Activated CD4-positive, alpha-beta T cell treated with anti-CD3 and anti-CD28 coated beads, Interleukin-2, amount 50 U/mL, for 24 hours (primary cell): ENCODE measurements at places on chromosomes 12 and 14.

DNA sequence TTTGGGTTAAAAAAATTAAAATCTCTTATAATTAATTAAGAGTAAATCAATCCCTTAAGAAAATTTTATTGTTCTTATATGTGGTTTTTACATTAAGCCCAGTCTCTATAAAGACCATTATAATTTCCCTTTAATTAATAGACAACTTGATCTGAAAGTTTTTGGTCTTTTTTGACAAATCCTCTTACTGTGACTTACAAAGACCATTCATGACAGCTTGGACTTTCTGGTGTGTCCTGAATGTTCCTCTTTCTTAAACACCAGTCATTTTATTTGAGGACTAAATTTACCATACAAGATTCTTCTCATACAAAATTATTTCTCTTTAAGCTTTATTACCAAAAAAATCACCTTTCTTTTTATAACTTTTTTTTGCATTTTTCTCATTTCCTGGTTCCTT lies 368.3 kb downstream of the ADGRD1 start:
- DNase-seq = no peak

GRCh38 chr12:99343960-99344359 lies 303.6 kb upstream of the GARIN6 start:
- DNase-seq = no peak

- DNase-seq = no peak
Observed at GRCh38 chr12:12648951-12649650, 37.4 kb downstream of the CREBL2 start.

DNA sequence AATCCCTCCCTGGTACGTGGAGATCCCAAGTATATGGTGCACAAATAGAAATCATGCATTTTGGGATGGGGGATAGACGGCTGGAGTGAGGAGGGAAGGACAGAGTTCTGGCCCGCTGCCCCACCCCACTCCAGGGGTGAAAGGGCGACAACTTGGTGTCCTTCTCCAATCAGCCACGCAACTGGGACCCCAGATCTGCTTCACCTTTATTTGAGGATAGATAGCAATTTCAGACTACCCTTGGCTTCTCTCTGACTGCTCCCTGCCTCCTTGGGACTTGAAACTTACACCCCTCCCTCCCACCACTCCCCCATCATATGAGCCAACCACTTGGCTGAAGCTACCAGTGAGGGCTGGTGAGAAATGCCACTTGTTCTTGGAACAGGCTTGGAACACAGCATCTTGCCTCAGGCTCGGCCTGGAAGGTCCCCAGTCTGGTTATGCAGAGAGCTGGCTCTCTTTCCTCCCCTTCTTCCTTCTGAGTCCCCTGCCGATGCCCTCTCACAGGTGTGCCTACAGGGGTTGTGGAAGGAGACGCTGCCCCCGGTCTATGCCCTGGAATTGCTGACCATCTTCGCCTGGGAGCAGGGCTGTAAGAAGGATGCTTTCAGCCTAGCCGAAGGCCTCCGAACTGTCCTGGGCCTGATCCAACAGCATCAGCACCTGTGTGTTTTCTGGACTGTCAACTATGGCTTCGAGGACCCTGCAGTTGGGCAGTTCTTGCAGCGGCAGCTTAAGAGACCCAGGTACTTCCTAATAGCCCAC lies 8.1 kb downstream of the OAS3 start:
- no peak for DNase-seq

DNA sequence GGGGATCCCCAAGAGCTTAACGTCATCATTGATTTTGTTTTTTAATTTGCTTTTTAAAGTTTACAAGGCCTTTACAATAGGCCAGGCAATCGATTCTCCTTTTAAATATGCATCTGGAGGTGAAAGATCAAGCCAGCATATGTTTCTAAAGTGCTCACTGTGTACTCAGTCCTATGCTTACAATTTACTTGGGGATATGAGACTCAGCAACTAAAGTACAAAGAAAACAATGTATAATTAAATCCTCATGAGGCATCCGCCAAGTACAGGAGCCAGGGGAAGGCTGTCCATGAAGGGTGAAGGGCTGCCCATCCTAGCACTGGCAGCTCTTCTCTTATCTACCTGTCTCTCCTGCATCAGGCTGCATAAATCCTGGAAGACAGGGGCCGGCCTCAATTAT lies 11.8 kb downstream of the CCDC92 start:
- no peak for DNase-seq

DNA sequence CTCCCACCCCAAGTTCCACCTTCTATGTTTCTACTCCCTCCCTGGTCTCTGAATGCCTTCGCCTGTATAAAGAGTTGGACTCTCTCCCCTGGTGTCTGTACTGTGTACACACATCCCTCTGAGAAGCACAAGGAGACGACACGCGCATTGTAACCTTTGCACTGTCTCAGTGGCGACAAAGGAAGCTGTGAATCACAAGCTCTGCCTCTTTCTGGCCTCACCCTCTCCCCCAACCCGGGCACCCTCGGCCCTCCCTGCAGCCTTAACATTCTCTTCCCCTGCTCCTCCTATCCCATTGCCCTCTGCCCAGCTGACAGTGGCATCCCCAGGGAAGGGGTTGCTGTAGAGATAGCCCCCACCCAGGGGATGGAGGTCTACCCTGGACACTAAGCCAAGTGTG lies 2.5 kb upstream of the SMARCD1 start:
- no peak for DNase-seq

GRCh38 chr12:6817098-6817497 lies 4.5 kb upstream of the GPR162 start:
- DNase-seq = no peak

- DNase-seq = no peak
Observed at GRCh38 chr12:70652451-70652850, 15.2 kb upstream of the PTPRB start.

GRCh38 chr14:91256661-91257060 lies 12.2 kb upstream of the GPR68 start:
- no peak for DNase-seq

DNA sequence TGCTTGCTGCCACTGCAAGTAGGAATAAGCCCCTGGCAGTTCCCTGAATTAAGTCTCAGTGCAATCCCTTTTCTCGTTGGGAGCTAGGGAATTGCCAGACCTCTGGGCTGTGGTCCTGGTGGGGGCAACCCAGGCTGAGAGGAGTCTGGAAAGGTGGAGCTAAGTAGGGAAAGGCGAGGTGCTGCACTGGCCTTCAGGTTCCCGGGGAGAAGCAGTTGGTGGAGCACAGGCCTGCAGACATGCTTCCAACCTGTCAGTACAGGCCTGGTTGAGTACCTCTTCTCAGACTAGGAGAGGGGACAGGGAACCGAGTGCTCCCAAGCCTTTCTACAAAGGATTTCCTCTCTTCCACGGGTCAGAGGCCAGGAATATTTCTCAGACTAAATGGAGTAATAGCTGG lies 1.5 kb downstream of the NRIP2 start:
- DNase-seq = no peak

- DNase-seq = no peak
Observed at GRCh38 chr14:94677747-94678146, 65.6 kb downstream of the SERPINA3 start.

DNA sequence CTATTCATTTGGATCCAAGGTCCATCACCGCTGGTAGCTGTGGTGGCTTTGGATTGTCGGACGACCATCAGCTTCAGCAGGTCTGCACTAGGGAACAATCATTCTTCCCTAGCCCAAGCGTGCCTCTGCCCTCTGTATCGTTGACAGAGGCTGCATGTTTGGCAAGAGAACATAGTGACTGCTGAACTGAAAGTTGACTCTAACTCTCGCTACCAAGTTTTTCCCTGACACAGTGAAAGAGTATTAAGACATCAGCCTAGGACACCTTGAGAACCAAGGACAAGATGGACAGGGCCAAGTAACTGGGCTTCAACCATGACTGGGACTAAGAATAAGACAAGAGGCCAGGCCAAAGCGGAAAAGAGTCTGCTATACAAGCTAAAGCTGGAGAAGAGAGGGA lies 26.3 kb downstream of the TSHR start:
- DNase-seq = no peak

DNA sequence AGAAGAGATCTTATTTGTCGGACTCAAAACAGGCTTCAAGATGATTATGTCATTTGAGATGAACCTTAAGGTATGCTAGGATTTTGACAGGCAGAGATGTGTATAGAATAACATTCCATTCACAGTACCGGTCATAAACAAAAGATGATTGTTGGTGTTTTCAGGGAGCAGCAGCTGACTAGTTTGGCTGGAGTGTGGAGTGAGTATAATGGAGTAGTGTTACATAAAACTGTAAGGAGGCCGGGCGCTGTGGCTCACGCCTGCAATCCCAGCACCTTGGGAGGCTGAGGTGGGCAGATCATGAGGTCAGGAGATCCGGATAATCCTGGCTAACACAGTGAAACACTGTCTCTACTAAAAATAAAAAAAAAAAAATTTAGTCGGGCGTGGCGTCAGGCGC lies 23.9 kb downstream of the SERPINA10 start:
- no peak for DNase-seq

DNA sequence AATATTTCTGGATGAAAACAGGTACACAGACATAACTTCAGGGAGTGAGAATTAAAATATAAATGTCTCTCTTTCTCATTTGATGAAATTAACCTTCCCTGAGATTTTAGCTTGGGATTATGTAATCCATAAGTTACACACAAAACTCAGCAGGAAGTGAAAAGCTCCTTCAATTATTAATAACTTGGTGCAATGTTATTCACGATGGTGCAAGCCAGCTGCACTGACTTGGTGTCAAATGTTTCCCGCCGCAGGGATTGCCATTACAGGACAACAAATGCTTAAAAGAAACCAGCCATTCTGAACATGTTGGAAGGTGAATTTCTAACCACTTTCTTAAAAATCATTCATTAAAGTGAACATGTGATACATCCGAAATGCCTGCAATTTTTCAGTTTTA lies 250.4 kb downstream of the FOXN3 start:
- no peak for DNase-seq

GRCh38 chr14:77103951-77104350 lies 5.9 kb downstream of the CIPC start:
- DNase-seq = no peak

- no peak for DNase-seq
Observed at GRCh38 chr12:120259418-120260202, 5.9 kb downstream of the PXN start.

DNA sequence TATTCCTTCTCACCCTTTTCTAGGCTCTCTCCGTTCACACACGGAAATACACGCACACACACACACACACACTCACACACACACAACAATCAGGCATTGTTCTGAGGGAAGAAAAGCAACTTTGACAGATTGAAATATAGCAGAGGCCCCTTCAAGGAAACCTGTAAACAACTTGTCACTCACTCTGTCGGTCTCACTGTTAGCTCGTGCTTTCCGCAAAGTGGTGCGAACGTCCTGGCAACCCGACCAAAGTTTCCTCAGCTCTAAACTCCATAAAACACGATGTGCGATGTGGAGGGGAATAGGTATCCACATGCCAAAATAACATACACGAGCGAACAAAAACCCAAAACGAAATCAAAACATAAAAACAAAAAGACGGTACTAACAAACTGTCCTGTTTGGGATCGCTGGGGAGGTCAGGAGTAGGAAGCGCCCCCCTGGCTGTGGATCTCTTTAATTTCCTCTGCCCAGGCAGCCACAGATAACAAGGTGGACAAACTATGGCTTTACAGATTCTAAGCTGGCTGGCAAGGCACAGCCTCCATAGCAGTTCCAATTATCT lies 822 bp upstream of the SOX5 start:
- no peak for DNase-seq

DNA sequence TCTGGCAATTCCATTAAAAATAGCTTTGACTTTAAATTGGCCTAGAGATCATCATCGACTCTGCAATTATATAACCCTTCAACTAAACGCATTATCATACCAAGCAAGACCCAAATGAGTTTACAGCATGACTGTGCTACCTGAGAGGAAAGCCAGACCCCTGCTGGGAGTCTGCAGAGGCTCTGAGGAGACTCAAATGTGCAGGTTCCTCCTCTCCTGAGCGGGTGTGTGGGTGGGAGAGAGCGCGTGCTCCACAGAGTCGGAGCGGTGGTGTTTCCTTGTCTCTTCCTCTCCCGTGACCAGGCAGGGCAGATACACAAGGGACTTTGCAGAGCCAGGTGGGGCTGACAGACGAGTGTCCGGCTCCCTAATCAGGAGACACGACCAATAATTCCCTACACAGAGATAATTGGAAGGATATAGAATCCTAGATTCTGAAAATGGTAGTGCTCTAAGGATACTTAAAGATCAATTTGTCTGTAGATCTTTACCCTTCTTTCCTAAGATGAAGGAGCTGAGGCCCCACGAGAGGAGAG lies 74.1 kb downstream of the SLC8A3 start:
- DNase-seq = no peak

DNA sequence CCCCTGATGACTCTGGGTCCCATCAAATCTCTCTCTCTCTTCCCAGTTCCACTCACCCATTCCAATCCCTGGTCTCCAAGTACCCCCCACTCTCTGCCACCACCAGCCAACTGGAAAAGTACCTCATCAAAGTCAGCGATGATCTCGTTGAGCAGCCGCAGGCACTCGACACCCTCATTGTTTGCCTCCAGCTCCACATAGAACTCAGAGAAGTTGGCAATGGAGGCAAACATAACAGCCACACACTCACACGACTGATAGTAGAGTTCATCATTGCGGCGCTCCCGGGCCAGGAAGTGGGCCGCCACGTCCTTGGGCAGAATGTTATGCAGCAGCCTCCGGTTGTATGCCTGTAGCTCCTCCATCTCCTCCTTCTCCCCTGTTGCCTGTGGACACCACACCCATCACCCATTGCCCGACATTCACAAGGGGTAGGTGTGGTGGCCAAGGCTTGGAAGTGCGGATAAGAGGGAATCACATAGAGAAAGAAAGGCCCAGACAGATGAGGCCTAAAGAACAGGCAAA lies 17.2 kb downstream of the ADCY6 start:
- DNase-seq = no peak

GRCh38 chr12:69254862-69255261 lies 15.5 kb downstream of the CPSF6 start:
- DNase-seq = no peak

GRCh38 chr12:29901585-29901984 lies 117.8 kb upstream of the TMTC1 start:
- no peak for DNase-seq

DNA sequence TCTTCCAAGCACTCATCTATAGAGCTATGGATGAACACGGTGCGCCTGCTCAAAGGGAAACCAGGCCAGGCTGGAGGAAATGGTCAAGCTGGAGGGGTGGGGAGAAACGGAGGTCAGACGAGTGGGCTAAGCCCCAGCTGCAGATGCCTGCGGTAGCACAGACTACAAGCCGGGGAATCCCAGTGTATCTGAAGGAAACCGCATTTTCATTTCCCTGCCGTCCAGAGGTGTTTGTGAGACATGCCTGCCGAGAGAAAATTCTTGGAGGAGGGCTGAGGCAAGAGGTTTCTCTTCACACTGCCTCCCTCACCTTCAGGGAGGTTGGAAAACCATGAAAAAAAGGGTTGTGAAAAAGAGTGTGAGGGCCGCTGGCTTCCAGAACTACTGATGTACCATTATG lies 102.0 kb upstream of the FOXN3 start:
- DNase-seq = no peak

GRCh38 chr12:67327466-67327865 lies 58.3 kb downstream of the CAND1 start:
- no peak for DNase-seq

DNA sequence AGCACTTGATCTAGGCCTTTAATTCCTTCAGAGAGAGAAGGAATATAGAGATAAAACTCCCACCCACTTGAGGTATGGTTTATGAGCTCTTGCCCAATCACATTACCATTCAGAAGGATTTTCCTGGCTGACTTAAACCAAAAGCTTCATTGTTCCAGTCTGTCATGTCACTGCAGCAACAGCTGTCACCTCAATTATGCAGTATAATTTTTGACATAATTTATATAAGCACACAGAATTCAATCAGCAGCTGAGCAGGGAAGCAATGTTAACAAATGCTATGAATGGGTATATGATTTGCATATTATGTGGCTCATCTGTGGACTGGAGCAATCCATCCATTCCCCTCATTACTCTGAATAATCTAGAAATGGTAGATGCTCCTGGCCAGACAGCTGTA lies 40.3 kb downstream of the CBX5 start:
- no peak for DNase-seq
